HFF-Myc (cell line): ENCODE measurements at places on chromosomes 11 and 22.

DNA sequence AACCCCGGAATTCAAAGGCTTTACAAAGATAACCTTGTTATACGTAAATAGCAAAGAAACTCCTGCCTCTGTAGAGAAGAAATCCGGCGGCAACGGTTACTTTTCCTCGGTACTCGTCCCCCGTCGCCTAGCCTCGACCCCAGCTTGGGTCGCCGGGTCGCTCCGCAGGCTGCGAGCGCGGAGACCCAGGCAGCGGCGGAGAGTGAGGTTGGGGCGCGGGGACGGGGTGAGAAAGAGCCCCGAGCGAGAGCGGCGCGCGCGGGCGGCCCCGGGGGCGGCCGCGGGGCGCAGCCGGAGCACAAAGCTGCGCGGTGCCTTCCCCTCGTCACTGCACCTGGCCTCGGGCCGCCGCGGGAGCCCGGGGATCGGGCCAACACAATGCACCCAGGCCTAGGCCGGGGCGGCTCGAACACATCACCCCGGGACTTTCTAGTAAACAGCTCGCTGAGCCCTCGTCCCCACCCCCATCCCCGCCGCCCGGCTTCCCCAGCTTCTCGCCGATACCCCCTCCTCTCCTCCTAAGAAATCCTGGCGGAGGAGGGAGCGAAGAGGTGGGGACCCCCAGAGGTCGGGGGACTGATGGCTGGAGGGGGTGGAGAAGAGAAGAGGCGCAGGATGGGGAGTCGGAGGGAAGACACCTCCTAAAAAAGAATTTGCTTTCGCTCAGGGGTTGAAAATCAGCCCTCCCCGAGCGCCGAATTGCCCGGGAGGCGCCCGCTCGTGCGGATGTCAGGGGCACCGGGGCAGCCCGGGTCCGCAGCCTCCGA lies 845 bp downstream of the MPPED2 start:
- no peak for DNase-seq

DNA sequence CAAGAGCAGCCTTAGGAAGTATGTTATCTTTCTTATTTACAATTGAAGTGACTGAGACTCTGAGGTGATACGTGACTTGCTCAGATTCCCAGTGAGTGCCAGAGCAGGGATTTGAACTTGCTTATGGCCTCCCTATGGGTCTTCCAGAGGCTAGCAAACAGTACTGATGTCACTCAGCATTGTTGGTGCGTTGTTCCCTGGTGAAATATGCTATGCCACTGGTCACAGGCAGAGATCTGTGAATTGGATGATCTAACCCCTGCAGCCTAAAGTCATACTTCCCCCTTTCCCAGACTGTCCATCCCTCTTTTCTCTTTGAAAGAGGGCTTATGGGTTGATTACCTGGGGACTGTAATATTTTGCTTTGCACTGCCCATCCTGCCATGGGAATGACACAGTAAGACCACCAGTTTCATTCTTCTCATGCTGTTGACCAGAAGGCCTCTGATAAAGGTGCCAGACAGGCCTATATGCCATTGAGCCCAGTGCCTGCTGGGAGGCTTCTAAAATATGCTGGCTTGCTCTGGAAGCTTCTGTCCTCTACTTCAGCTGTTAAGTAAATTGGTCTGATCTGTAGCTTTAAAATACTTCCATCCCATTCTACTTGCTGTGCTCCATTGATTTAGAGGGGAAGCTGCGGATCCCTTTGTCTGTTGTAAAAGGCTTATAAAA lies 152.2 kb upstream of the E2F8 start:
- no peak for DNase-seq

GRCh38 chr11:55658031-55658573 lies 3.9 kb upstream of the OR4C6 start:
- no peak for DNase-seq

DNA sequence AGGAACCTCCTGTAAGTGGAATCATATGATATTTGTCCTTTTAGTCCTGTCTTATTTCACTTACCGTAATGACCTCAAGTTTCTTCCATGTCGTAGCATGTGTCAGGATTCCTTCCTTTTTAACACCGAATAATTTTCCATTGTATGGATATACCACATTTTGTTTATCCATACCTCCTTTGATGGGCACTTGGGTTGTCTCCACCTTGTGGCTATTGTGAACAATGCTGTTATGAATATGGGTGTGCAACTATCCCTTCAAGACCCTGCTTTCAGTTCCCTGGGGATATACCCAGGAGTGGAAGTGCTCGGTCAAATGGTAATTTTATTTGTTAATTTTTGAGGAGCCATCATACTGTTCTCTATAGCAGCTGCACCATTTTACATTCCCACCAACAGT lies 244.9 kb upstream of the BLID start:
- DNase-seq: no peak

GRCh38 chr22:30277547-30278344 lies 11.1 kb upstream of the OSM start:
- DNase-seq: peak; percentile 43

DNA sequence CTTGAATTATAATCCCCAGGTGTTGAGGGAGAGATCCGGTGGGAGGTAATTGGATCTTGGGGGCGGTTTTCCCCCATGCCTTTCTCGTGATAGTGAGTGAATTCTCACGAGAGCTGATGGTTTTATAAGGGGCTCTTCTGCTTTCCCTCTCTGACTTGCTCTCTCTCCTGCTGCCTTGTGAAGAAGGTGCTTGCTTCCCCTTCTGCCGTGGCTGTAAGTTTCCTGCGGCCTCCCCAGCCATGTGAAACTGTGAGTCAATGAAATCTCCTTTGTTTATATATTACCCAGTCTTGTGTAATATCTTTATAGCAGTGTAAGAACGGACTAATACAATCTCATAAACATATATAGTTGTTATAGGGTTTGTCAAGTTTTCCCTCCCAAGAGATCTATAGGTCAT lies 32.8 kb downstream of the KCNE3 start:
- DNase-seq: no peak

DNA sequence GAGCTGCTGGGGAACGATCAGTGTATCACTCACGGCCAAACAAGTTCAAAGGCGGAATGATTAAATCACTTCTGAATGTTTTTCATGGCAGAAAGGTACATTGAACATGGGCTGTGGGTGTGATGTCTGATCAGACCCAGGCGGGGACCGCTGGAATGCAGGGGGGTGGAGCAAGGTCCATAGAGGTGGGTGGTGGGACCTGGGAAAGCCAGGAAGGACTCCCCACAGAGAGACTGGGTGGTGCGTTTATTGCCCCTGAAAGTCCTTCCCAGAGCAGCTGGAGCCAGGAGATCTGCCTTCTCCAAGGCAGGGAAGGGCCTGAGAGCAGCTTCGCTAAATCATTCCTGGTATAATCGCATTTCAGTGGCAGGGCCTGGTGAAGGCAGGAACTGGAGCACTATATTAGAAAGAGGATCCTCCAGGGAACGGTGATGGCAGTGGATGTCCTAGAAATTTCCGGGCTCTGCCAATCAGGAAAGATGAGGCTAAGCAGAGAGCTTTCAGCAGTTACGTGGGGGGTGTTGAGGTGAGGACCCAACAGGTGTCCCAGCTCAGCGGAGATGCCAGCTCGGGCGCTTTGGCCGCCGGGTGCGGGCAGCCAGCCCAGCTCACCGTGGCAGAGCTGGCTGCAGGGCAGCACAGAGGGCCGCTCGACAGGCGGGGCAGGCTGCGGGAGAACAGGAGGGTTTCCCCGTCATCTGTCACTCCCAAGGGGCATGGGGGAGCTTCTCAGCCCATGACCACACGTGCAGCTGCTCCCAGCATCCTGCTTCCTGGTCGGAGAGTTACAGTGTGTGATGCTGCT lies 271.7 kb downstream of the CTTN start:
- DNase-seq: no peak

- no peak for DNase-seq
These were observed 31.2 kb downstream of the PDE2A start for GRCh38 chr11:72642884-72643522.

GRCh38 chr22:25966448-25966913 lies 202.8 kb upstream of the SEZ6L start:
- DNase-seq: no peak

GRCh38 chr11:71452199-71453036 lies 585 bp upstream of the NADSYN1 start:
- DNase-seq: no peak

GRCh38 chr22:46542011-46542985 lies 4.9 kb upstream of the CELSR1 start:
- no peak for DNase-seq

DNA sequence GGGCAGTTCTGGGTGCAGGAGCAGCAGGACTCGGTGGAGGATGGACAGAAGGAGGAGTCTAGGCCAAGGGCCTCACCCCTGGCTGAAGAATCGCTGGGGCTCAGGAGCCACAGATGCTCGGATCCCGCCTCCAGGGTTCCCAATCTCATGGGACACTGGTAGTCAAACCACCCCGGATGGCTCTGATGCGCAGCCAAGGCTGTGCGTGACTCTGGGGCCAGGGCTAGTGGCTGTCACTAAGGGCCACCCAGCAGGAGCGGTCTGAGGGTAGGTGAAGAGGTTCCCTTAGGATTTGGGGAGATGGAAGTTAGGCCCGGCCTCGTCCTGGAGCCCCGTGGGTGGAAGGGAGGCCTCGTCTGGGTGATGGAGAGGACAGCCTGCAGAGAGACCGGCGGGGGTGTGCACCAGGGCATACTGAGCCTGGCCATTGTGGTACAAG lies 300.6 kb downstream of the TBC1D22A start:
- no peak for DNase-seq
